CD4-positive, alpha-beta T cell (primary cell): ENCODE measurements at places on chromosomes 5 and 9. TPM values are rescaled to one million over a fixed set of nuclear protein-coding genes. Genes with fewer than 3 reads are reported as not detected.

The PCDHGA8 gene
- total RNA-seq: not detected

The RNF183 gene
- 0.44 TPM for total RNA-seq

The LCN12 gene
- 1.5 TPM for total RNA-seq

- H3K27ac ChIP-seq: no peak overlapping the region
- no peaks in the 10 kb centered on the region for H3K4me1 ChIP-seq
- no peak overlapping the region for H3K4me3 ChIP-seq
- no peak for DNase-seq
- no peaks in the 10 kb centered on the region for H3K27me3 ChIP-seq
Measured at GRCh38 chr5:152400846-152401245, 4.2 kb downstream of the NMUR2 start.

GRCh38 chr5:67223211-67223610, 26.6 kb upstream of the CD180 start:
- H3K4me1 ChIP-seq: peaks cover 52% of the 10 kb centered on the region
- H3K4me3 ChIP-seq: no peak overlapping the region
- no peak for DNase-seq
- no peaks in the 10 kb centered on the region for H3K36me3 ChIP-seq
- no peaks in the 10 kb centered on the region for H3K27me3 ChIP-seq

- DNase-seq: no peak
- H3K36me3 ChIP-seq: no peaks in the 10 kb centered on the region
- no peaks in the 10 kb centered on the region for H3K27me3 ChIP-seq
- H3K4me1 ChIP-seq: no peaks in the 10 kb centered on the region
- H3K27ac ChIP-seq: no peak overlapping the region
Measured at GRCh38 chr5:36457511-36458270, 148.7 kb upstream of the SLC1A3 start.

DNA sequence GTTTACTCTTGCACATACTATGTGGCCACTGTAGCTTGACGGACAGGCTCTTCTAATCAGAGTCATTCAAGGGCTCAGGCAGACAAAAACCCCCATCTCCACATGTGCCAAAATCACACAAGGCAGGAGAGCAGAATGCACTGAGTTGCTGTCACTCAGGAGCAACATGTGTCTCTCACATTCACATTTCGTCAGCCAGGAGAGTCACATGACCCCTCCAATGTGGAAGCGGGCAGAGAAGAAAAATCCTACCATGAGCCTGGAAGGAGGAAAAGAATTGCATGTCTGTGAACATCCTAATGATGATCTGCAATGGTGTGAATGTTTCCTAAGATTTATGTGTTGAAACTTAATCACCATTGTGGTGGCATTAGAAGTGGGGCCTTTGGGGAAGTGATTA, 69.9 kb upstream of the MSX2 start:
- H3K4me1 ChIP-seq: no peaks in the 10 kb centered on the region
- no peak for DNase-seq
- no peak overlapping the region for H3K4me3 ChIP-seq
- H3K27me3 ChIP-seq: no peaks in the 10 kb centered on the region
- no peaks in the 10 kb centered on the region for H3K36me3 ChIP-seq
- H3K27ac ChIP-seq: no peak overlapping the region

- no peak overlapping the region for H3K27ac ChIP-seq
- H3K36me3 ChIP-seq: no peaks in the 10 kb centered on the region
- peaks cover 26% of the 10 kb centered on the region for H3K4me1 ChIP-seq
- H3K4me3 ChIP-seq: no peak overlapping the region
- H3K27me3 ChIP-seq: no peaks in the 10 kb centered on the region
Measured at GRCh38 chr9:110161940-110162339, 46.0 kb downstream of the C9orf152 start.

DNA sequence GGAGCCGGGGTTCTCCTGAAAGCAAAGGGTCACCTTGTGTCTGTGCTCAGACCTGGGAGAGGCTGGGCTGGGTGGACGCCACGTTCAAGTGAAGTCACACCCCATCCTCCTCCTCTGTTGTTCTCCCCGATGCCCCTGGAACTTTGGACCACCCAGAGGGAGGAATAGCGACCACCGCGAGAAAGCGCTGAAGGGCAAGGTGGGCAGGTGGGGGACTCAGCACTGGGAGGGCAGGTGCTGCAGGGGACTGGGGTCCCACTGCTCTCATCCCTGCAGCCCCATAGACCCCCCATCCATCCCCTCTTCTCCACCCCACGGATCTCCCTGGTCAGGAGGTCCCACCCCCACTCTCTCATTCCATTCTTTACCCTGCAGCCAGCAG, 48.8 kb upstream of the COL5A1 start:
- H3K4me3 ChIP-seq: no peak overlapping the region
- peaks cover 5% of the 10 kb centered on the region for H3K27me3 ChIP-seq
- H3K36me3 ChIP-seq: no peaks in the 10 kb centered on the region
- DNase-seq: no peak
- no peak overlapping the region for H3K27ac ChIP-seq

DNA sequence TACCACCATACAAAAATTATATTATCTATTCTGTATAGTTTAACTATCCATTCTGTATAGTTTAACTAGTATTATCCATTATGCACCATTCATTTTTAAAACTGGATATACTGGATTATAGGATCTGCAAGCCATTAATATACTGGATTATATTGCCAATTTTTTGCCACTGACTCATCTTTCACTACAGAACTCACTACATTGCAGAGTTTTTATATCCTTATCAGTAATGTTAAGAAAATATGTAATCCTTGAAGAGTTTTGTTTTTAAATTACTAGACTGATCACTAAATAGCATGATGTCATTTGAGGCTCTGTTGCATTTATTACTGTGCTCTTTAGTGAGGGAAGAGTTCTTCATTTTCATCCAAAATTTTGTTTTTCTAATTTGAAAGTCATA, 109.8 kb upstream of the SNX2 start:
- no peaks in the 10 kb centered on the region for H3K4me1 ChIP-seq
- no peak overlapping the region for H3K27ac ChIP-seq
- H3K27me3 ChIP-seq: no peaks in the 10 kb centered on the region
- H3K4me3 ChIP-seq: no peak overlapping the region
- H3K36me3 ChIP-seq: no peaks in the 10 kb centered on the region

DNA sequence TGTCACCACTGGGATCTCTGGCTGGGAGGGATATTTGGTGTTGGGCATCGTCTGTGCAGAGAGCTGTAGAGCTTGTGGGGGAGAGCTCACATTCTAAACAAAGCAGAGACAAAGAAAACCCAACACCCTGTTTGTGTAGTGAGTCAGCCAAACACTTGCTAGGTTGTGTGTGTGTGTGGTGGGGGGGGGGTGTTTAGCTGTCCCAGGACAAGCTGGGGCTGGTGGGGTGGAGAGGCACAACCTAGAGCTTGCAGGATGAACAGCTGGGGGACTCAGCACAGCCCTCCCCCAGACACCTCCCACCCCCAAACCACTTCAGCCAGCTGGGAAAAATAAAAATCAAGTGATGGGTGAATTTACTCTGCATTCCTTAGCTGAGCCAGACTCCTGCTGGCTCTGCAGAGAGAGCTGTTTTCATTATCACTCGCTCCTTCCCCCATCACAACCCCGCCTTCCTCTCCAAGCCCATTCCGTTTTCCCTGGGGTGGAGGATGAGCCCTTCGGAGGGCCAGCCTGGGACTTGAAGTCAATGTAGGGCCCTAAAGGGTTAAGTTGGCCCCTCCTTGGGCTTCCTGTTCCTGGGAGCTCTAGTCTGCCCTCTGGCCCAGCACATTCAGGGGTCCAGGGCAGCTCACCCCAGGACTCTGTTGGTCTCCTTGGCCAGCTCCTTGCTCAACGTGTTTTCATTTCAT, 2.6 kb downstream of the OLFML2A start:
- peaks cover 32% of the 10 kb centered on the region for H3K27me3 ChIP-seq
- DNase-seq: no peak
- H3K4me3 ChIP-seq: no peak overlapping the region
- H3K4me1 ChIP-seq: peaks cover 11% of the 10 kb centered on the region
